H1 (cell line): ENCODE measurements at places on chromosomes 5 and 9. TPM values are rescaled to one million over a fixed set of nuclear protein-coding genes. Genes with fewer than 3 reads are reported as not detected.

DNA sequence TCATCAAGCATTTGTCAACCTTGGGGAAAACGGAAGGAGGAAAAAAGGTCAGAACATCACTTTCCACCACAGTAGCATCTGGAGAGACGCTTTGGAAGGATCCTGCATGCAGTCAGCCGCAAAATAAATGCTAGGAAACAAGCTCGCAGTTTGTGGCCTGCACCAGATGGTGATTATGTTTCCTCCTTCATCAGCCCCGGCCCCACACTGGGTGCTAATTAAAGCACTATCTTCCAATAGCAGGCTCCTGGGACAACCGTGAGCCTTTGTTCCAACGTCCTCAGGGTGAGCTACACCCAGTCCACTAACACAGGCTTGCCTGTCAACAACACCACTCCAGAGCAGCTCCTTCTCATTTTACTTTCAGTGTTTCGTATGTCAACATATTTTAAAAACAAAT, 64.0 kb downstream of the RNF130 start:
- DNase-seq: no peak

DNA sequence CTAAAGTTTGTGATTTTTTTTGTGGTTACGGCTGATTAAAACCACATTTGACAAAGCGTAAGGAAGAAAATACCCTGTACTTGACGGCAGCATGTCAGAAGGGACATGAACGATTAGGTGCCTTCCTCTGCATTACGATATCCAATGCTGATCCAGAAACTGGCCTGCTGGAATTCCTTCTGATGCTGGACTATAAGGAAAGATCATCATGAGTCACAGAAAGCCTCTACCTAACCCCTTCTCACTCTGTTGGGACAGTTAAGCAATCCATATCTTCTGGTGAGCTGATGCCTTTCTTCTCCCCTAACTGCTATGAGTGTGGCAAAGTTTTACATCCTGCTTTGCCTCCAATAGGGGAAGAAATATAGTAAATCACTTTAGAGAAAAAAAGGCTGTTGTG, 78.4 kb upstream of the PAPPA start:
- no peak for DNase-seq

- DNase-seq: no peak
Observed at GRCh38 chr5:129245489-129245888, 150.9 kb downstream of the ISOC1 start.

VAV2 gene
- 13.6 and 17.6 TPM in 2 replicates for polyA plus RNA-seq

DNA sequence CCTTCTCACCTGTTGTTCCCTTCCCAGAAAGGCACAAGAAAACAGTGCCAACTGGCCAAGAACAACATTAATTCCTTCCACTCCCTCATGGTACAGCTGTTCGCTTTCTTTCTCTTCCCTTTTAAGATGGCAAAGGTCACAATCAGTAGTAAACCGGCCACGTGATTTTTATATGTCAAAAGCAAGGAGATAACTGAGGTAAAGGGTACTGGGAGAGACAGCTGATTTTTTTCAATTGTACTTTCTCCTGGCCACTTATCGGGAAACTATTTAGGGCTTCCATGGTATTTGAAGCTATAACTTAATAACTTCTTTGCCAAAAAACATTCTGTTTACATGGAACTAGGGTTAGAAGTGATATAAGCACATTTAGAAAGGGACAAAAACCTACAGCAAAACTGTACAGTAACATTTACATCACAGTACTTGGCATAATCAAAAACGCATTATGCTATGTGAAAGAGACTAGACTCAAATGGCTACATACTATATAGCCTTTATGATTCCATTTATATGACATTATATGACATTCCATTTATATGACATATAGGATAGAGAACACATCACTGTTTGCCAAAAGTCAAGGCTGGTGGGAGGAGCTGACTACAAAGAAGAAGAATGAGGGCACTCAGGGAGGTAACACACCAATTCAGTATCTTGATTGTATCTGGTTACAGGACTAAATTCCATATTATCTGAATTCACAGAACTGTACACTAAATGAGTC, 24.8 kb downstream of the PLPP1 start:
- DNase-seq: no peak

GRCh38 chr9:125700791-125701190, 6.2 kb downstream of the MAPKAP1 start:
- no peak for DNase-seq

DNA sequence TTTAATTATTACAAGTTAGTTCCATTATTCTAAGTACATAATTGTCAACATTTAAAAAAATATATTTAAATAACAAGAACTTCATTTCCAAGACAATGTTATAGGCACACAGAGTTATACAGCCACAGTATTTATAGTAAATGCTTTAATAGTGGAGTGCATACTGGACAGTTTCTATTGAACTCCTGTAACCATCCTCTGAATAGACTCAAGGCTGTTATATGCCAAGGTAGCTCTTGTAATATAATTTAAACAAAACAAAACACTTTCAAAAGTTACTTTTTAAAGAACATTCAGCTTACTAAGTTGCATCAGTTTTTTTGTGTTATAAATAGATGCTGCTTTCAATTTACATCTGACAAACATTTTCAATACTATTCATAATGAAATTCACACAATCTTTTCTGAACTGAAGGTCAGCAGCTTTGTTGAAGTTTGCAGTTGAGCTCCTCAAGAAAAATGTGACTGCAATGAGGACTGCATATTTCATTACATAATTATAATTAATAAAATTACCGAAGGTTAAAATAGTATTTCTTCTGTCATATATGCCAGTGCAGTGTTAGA, 549.9 kb upstream of the CYLC2 start:
- DNase-seq: no peak

UNC5A gene
- 7.6 and 11.1 TPM in 2 replicates for polyA plus RNA-seq

MARCOL gene
- not detected in 2 replicates for polyA plus RNA-seq
